ENCODE measurements at places on chromosomes 3 and 15.

DNA sequence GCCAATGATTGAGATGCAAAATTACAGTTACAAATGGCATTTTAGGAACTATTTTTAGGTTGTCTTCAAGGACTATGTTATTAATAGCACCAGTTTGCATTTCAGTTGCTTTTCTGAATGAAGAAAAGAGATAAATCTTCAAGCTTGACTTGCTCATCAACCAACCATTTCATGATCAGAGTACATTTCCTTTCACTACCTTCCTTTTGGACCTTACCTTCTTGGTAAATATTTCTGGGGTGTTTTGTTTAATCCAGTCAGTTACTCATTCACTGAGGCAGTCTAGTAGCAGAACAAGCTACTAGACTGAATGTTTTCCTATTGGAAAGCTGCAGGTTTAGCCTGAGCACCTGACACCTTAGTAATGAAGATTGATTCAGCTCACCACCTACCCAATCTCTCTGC, 8.2 kb downstream of the SLC27A2 start:
- DNase-seq, result no peak

DNA sequence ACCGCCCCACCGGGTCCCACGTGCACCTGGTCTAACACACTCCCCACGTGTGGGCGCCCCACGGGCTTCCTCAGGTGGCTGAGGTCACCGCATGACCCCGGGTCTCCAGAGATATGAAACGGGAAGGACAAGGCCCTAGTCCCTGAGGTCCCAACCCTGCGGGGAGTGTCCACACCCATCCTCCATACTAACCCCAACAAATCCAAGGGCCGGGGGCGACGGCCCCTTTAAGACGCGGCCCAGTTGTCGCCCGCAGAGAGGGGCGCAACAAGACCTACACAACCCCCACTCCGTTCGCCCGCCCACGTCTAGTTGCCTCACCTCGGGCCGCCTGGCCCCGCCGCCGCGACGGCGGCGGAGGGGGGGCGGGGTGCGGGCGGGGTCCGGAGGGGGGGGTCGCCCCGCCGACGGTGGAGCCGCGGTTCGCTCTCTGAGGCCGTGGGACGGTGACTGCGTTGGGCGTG, 396 bp downstream of the INO80 start:
- peak; percentile 46 for DNase-seq

DNA sequence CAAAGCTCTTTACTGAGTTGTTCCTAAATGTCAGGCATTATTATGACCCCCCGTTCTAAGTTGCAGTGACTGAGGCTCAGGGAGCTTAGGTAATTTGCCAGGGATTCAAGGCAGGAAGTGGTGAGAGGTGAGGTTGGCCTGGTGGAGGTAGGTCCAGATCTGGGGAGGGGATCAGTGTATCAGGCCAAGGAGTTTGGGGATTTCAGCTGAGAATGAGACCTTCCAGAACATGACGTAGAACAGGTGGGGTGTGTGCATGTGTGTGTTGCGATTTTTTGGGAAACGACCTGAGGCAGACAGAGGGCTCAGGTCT, 41.1 kb upstream of the MRPS22 start:
- no peak for DNase-seq

GRCh38 chr3:16877505-16877904, 7.2 kb upstream of the PLCL2 start:
- no peak for DNase-seq

DNA sequence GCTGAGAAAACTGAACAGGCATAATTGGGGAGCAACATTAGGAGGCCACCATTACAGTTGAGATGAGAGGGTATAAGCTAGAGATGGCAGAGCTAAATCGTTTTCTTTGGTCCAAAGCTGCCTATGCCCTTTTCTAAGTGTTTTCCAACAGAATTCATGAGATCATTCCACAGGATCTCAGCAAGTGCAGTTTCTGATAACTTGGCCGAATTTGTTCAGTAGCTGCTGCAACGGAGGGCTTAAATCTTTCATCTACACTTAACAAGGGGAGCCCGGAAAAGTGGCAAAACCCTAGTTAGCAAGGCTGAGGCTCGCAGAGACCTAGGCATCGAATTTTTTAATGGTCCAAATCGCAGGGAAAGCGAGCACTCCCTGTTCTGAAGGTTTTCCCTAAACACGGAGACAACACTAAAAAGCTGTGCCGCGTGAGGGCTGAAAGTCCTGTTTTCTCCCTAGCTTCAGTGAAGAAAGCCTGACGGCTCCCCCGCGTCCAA, 531 bp upstream of the BLOC1S6 start:
- DNase-seq, result no peak

GRCh38 chr3:97108136-97108535, 293.7 kb downstream of the EPHA6 start:
- DNase-seq, result no peak

DNA sequence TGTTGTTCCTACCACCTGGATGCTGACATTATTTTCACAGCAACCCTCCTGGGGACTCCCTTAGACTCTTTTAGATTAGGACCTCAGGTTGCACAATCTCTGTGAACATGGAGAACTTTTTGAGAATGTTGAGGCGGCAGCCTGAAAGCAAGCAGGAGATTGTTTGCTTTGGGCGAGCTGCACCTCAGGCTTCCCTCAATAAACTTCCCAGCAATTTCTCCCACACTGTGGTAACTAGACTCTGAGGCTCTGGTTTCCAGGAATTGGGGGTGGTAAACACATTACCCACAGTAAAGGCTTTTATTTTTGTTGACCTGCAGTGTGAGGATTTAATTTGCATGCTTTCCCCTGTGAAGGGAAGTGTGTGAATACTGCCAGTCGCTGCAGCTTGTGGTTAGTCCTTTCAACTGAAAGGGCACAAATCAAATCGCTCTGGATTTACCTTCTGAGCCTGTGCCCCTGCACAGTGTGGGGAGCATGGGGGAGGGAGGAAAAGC, 35.2 kb upstream of the SIAH2 start:
- DNase-seq, result no peak

DNA sequence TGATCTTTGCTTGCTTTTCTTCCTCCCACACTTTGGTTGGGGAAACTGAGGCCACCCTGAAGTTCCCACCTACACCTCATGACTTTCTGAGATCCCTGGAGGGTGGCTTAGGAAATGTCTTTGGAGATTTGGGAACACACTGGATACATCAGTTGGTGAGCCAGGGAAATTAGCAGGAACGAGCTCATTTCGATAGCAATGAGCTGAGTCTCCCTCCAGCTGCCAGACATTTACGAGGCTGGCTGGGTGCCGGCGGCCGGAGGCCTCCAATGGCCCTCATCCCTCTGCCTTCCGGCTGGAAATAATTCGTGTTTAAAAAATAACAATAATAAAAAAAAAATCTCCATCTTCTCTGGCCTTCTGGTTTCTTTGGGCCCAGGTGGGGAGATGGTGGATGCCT, 38.8 kb downstream of the SMAD6 start:
- peak; percentile 87 for DNase-seq

DNA sequence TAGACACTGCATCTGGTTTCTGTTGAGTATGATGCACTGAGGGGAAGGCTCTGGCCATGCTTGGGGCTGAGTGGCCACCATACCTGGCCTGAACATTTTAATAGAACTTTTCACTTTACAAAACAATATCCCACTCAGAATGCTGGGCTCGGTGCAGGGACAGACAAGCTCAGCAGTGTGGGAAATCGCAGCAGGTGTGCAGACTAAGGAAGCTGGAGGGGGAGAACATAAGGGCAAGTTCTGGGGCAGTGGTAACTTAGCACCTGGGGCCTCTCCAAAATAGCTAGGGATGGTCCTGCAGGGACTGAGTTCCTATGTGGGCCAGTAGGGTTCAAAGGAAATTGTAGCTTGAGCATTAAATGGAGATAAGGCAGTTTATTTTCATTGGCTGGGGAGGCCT, 90.9 kb upstream of the RNU6-1 start:
- DNase-seq, result no peak

- no peak for DNase-seq
Measured at GRCh38 chr15:66481107-66481856, 16.3 kb downstream of the SNAPC5 start.

GRCh38 chr3:138974462-138974861, 27.4 kb downstream of the FOXL2NB start:
- DNase-seq, result no peak

DNA sequence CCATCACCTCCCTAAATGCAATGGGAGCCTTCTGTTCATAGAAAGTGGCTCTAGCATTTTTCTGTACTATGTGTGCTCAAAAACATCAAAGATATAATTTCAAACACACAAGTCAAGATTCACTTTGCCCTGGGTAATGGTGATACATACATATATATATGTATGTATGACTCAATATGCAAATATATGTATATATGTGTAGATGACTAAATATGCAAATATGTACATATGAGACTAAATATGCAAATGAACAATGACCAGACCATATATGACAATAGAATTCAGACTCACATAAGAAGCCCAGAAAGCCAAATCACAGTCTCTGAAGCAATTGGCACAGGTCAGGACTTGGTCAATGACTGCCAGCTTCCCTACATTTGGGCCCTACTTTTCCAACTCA, 36.9 kb upstream of the SNRK start:
- no peak for DNase-seq

- no peak for DNase-seq
Measured at GRCh38 chr3:71395470-71395869, 188.1 kb downstream of the FOXP1 start.

DNA sequence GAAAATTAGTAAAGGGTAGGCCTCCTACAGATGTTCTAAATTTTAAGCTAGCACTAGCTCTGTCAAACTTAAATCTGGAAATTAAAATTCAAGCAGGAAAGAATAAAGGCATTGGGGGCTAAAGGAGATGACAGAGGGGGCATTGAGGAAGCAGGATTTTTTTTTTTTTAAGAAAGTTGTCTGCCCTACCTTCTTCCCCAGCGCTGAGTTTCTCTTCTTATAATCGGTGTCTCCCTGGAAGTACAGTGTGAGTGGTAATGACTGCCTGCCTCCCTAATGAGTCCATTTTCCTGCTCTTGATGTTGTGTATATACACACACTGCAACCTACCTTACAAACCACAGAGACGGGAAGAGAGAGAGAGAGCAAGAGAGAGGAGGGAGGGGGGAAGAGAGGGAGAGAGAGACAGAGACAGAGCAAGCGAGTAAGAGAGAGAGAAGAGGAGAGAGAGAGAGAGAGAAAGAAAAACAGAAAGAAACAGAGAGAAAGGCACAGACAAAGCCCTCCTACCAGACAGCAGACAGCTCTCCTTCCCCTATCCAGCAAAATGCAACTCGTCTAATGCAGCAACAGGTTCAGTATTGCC, 47.0 kb downstream of the ZBTB20 start:
- peak; percentile 63 for DNase-seq

DNA sequence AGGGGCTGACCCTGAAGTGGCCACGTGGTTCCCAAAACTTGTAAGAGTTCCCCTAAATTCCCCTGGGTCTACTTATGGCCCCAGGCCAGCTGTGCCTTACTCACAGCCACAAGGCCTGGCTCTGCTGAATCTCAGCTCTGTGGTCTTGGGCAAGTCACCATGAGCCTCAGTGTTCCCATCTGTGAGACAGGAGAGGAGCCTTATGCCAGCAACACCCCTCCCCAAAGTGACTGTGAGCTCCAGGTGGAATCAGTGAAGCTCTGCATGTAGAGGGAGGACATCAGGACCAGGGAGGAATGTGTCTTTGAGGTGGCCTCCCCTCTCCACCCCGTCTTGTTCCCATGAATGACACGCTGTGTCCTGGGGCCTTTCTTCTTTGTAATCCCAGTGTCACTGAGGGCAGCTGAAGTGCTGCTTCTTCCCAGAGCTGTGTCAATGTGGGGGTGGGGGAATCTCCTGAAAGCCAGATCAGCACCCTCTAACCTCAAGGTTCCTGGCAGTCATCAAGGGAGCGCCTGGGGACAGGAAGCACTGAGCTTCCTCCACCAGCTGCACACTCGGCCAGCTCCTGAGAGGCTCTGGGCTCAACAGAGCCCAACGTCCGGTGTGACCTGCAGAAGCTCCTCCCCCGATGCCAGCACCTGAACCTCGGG, 258.9 kb downstream of the UACA start:
- peak; percentile 34 for DNase-seq

- peak; percentile 79 for DNase-seq
Measured at GRCh38 chr3:42376344-42376798, 34.0 kb downstream of the LYZL4 start.

DNA sequence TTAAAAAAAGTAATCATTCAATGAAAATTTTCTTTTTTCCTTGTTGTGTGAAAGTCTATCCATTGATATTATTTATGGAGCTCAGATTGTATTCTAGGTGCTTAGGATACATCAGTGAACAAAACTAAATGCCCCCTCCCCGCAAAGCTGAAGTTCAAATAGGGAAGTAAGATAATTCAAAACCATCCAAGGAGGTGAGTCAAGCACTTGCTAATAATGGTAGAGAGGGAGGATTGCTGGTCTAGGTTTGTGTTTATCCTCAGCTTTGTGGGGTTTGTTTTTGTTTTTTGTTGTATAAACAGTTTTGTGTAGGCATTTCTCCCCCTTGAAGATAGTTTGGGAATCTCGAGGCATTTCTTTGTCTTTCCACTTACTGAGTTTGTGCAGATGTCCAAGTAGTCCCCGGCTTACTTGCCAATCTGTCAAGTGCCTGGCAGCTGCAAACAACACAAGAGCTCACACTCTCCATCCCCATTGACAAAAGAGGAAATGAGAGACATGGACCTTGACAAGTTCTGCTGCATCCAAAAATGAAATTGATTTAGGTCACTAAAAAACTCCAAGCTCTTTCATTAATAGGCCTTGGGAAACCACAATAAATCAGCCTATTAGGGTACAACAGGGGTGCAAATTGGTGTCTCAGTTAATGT, 575.8 kb upstream of the TBL1XR1 start:
- DNase-seq, result no peak

- DNase-seq, result no peak
Measured at GRCh38 chr3:98918586-98918985, 17.1 kb upstream of the DCBLD2 start.

DNA sequence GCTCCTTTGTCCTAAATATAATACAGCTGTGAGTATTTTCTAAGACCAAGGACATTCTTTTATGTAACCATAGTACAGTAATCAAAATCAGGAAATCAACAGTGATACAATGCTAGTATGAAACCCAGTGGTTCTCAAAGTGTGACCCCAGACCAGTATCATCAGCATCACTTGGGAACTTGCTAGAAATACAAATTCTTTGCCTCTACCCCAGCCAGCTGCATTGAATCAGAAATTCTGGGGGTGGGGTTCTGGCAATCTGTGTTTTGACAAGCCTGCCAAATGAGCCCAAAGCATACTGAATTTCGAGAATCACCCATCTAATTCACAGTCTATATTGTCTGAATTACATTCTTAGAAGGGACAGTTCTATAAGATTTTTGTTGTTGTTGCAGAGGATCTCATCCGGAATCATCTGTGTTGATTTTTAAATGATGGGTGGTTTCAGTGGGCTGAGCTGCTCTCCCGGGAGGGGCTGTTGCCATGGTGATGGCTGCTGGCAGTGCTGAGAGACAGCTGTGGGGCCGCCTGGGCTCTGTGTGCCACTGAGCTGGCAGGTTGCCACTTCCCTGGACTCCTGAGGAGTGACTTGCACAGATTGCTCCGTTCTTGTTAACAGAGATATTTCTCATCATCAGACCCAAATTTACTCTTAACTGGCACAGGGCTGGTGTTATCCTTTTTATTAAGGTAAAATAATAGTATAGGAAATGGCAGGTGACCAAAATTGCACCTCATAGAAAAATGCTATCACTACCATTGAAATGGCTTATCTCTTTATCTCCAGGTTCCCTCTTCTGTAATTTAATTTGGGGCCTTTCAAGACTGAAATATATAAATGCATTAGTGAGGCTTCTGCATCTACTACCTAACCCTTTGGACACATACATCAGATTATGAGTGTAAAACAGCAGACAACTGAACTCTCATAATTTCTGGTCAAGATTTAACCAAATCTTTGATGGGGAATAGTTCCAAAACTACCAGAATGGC, 56.5 kb downstream of the NEK11 start:
- DNase-seq, result peak; percentile 52

Data from muscle of arm (tissue), 14 donors.